RPMI8226 (cell line): ENCODE measurements at places on chromosomes 1 and 21.

- no peak for DNase-seq
Observed at GRCh38 chr1:158334526-158335212, 3.3 kb upstream of the CD1B start.

DNA sequence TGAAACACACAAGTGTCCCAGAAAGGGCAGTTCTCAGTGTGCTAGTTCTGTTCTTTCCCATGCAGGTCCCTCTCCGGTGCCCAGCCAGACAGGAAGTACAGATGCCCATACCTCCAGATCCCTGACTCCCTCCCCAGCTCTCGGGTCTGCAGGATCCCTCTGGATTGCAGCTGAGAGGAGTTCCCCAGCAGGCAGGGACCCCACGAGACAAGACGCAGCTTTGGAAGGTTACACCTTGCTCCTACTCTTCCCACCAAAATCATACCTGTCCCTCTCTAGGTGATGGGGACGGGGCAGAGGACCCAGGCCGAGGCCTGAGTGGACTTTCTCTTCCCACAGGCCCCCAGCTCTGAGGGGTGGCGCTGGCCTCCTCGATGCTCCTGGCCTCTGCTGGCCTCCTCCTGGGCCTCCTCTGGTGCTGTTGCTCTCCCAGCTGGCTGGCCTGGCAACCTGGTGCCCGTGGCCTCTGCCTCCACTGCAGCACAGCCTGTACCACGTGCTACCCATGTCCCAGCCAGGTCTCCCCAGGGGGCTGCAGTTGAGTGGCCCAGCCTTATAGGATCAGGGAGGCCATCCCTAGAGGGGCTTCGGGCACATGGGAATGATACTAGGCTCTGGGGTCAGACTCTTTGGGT lies 9.4 kb downstream of the LDLRAD2 start:
- DNase-seq, result no peak

DNA sequence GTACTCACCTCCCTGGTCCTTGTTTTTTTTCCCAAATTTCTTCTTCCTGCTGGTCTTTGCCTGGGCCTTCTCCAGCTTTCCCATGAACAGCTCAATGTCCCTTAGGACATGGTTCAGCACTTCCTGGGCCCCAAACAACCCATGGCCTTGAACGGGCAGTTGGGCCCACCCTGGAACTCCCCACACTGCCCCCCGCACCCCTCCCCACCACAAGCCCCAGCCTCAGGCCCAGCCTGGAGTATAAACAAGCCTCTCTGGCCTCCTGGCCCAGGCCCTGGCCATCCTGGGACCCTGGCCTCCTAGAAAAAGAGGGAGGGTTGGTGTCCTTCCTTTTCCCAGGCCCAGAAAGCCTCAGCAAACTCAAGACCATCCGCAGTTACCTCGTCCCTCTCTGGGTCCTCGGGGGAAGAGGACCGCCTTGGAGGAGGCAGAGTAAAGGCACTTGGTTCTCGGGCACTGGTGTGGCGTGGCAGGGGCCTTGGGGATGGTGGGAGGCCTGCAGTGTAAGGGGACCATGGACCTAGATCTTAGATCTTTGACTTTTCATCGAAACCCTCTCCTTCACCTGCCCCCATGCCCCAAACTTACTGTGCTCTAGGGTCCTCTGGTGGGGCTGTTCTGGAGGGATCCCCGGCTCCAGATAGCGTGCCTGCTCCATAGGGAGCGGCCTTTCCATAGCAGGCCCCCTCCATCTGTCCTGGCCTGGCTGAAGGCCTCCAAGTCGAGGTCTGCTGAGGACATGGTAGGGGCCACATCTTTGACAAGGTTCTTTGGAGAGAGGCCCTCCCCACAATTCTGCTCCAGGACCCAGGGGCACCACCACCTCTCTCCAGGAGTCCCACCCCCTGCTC lies 5.6 kb downstream of the EPS8L3 start:
- DNase-seq, result no peak

- no peak for DNase-seq
Observed at GRCh38 chr1:41341365-41341683, 19.9 kb upstream of the FOXO6 start.

GRCh38 chr1:50423670-50424000 lies 392 bp upstream of the DMRTA2 start:
- no peak for DNase-seq

DNA sequence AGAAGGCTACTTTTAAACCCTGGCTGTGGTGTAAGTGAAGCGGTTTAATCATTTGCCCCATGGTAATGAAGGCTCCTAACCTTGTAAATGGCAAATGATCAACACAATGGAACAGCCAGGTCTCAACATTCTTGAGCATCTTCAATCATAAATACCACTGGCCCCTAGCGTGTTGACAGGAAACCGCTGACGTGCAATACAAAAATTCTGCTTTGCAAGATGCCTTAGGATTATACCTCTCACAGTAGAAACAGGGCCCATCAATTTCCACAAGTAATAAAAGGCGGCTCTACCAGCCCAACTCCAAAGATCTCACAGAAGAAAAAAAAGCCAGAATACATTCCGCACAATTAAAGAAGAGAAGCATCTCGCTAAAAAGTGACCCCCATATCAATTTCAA lies 32.8 kb downstream of the LGALS8 start:
- DNase-seq, result no peak

DNA sequence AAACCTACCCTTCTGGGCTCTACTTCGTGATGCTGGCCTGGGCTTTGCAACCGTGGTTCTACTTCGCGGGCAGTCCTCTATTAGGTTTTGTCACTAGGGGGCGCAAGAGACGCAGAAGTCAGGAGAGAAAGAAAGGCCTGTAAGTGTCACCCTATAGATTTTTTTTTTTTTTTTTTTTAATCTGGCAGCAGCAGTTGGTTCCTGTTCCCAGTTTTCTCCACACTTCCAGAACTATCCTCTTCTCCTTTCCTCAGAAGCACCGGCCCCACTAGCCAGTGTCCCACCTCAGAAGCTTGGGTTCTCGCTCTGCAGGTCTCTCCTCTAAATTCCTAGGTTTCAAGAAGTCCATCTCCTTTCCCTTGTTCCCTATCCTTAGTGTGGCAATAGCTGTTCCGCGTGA lies 9.1 kb upstream of the LCE2D start:
- DNase-seq, result peak; percentile 79

GRCh38 chr21:45593162-45594022 lies 50.1 kb upstream of the PCBP3 start:
- DNase-seq, result no peak

DNA sequence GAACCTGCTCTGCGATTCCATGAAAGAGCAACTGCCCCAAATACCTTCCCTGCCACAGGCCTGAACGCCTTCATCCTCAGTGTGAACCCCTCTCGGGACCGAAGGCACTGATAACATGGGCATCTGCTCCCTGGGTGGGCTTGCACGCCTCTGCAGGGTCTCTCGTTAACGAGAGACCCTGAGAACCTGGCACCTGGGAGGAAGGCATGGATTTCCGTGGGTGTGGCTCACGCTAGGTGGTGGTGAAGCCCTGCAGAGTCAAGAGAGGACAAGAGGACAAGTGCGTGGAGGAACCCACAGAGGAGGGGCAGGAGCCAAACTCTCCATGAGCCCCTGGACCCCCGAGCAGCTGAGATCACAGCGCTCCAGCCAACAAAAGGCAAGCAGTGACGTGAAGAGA lies 26.8 kb upstream of the COL6A2 start:
- DNase-seq, result no peak

DNA sequence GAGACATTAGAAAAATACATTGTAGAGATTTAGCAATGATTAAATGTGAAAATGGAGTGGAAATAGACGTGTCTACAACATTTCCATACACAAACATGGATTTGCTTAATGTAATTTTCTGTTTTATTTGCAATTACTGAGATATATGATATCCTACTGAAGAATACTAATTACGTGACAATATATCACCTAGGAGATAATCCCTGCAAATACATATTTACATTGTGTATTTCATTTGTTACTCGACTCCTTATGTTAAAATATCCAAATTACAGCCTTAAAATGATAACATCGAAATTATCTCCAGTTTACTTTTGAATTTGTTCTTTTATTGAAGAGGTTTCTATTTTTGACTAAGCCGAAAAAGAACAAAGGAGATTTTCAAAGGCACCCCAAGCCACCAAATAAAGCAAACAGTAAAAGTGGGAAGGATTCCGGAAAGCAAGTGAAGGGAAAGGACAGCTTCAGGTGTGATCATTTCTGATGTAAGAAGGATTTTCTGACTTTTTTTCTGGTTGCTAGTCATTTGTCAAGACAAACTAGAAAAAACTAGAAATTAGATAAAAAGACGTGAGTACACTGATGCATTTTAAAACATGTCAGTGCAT lies 7.9 kb downstream of the LHX4 start:
- DNase-seq, result no peak

DNA sequence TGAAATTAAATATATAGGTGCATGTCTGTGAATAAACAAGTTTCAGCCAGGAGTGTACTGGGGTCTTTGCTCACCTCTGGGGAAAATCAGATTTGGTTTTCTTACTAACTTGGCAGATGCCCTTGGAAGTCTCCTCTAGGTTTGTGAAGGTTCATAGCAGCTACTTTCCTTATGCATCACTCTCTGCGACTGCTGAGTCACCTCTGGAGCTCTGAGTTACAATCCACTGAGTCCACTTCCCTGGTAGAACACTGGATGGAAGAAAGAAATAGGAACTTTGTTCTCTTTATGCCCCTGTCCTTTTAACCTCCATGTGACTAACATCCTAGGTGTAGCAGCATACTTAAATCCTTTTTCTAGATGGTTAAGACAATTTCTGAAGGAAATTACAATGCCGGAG lies 4.4 kb upstream of the FASLG start:
- no peak for DNase-seq

GRCh38 chr1:204205486-204205885 lies 8.3 kb downstream of the GOLT1A start:
- DNase-seq, result no peak

DNA sequence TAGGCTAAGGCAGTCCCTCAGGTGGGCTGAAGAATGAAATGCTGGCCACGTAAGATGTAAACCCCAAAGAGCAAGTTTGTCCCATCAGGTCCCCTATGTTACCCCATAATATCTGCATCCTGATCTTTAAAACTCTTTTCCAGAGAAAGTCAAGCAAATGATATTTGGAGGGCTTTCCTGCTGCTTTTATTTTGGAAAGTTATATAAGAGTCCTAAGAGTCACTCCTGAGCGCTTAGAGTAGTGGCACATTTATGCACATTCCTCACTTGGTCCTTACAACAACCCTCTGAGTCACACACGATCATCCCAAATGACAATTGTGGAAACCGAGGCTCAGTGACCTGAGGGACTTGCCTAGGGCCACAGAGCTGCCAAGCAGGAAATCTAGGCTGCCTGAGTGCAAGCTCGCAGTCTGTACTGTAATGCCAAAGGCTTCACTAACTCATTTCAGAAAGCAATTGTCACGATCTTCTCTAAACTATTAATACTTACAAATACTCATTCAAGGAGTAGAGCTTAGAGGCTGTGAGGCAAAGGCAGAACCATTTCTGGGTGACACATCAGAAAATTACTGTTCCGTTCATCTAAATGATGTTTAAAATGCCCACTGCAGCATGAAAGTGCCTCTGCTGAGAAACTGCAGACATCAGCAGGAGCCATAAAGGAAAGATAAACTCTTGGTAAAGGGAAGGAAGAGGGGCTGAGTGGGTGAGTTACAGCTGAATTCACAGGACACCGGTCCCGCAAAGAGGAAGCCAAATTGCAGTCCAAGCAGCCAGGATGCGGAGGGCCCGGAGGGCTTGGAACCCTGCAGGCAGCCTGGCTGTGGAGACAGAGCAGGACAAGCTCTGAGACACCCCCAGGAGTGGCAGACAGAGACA lies 30.8 kb downstream of the CAPZB start:
- DNase-seq, result no peak

DNA sequence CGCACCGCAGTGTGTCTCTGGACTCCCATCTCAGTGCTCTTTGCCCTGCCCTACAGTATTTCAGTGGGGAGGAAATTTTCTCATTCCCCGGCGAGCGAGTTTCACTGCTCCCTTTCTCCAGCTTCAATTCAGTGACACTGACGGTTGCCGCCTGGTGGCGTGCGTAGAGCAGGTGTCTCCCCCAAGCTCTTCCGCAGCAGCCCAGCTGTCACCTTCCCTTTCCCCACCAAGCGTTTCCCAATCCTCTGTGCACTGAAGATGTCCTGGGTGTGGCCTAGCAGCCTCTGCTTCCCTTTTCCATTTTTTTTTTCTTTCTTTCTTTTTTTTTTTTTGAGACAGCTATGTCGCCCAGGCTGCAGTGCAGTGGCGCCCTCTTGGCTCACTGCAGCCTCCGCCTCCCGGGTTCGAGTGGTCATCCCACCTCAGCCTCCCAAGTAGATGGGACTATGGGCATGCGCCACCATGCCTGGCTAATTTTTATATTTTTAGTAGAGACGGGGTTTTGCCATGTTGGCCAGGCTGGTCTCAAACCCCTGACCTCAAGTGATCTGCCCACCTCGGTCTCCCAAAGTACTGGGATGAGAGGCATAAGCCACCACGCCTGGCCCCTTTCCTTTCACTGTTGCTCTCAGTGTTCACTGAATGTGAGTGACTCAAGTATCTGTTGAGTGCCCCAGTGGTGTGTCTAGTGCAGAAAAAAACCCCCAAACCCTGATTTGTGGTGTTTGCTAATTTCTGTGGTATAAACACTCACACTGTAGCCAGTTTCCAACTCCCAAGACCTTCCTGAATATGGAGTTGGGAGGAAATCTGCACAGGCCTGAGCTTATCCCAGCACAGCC lies 30.1 kb downstream of the TNFRSF1B start:
- no peak for DNase-seq

DNA sequence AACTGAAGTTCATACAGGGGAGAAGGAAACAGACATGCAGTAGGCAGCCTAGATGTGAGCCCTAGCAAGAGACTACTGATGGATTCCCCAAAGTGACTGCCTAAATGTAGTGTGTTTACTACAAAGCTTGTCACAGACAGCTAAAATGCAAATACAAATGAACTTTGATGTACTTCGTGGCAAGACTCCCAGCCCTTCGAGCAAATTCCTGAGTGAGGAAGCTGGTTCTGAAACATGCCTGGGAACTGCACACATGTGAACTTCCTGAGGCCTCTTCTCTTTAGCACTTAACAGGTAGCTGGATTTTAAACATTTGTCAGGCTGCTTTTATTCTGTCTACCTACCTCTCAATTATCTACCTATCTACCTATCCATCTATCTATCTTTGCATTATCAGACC lies 6.7 kb upstream of the IRF2BP2 start:
- no peak for DNase-seq

DNA sequence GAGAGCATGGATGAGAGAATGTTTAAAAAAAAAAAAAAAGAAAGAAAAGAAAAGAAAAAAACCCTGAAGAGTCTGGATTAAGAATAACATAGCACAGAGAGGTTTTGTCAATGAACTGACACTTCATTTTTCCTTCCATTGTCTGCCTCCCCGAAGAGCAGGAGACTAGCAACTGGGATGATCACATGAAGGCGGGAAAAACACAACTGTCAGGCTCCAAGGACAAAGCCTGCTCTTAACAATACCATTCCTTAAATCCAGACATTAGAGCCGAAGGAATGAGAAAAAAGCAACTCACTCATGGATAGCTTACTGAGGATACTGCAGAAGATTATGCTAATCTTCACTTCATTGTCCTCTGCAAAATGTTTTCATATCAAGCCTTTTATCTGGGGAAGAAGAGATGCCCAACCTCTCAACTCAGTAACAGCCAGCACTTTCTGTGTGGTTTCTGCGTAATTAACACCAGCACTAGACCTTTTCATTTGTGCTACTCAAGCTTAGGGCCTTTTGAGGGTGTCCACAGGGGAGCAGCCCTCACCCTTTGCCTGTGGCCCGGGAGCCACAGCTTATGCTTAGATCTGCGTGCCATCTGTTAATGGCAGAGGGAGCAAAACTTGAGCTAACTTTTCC lies 182.3 kb downstream of the BARHL2 start:
- DNase-seq, result no peak
